MV-4-11 (cell line): ENCODE measurements at places on chromosomes 4 and X.
A peak's percentile ranks its signal among the peaks of the same experiment; 100 is the strongest.

- DNase-seq = no peak
These were observed 60.4 kb downstream of the MCF2 start for GRCh38 chrX:139647597-139647996.

DNA sequence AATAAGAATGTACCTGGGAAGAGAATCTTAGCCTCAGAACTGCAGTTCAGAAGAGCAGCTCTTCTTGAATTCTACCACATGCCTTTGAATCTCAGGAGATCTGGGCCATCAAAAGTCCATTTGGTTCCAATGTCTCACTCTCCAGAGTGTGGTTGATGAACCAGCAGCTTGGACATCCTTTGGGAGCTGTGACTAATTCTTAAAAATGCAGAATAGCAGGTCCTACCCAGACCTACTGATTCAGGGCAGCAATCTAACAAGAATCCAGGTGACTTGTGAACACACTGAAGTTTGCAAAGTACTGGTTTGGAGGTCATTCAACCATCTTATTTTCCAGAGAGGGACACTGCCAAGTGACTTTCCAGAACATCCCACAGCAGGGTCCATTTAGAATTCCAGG, 244.7 kb downstream of the PACRGL start:
- no peak for DNase-seq

- no peak for DNase-seq
These were observed 487 bp downstream of the HMGB2 start for GRCh38 chr4:173333658-173334084.

DNA sequence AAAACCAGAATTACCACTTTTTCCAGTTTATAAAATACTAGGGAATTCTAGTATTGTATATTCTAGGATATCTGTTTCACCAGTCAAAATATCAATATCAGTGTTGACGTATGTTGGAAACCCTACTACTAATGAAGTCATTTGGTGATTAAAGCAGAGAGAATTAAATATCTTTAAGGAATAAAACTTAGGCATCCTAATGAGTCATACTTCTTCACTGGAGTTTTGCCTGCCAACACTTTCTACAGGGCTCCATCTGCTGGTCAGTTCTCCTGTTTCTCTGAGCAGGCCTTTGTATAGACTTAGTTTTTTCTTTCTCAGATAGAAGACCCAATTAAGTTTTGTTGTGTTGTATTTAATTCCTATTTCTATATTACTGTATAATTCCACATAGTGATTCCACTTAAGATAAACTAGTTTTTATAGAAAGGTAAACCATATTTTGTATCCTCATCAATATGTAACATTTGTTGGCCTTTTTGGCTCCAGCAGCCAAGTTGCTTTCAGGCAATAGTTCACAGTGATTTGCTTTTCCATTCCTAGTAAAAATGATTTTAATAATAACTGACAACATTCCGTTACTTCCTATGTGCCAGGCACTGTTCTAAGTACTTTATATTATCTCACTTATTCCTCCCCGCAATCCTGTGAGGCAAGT, 3.5 kb downstream of the AP1AR start:
- DNase-seq = peak; percentile 64

GRCh38 chr4:167233685-167234315, 494 bp downstream of the SPOCK3 start:
- DNase-seq = peak; percentile 42

DNA sequence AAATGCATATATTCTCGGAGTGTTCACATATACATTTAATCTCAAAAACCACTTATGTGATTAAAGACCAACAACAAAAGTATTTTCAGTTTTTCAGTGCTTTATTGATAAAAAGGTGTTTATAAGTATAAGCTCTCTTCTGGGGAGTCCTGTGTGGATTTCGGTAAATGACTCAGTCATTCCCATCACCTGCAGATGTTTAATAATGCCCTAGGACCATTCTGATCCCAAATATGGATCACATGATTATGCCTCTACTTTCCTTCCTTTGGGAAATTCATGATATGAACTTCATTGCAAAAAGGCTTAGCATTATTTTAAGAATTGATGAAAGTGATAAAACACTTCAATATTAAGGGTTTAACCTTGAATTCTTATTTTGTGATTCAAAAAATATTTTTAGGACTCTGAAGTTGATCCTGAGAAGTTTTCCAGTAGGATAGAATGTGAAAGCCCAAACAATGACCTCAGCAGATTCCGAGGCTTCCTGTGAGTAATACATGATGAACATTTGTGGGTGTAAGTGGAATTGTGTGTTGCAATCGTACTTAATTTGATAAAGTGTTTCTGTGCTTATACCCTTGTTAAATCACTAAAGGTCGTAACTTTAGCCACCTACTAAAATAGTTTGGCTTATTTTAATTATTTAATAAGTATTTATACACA, 40.2 kb downstream of the ATP10D start:
- DNase-seq = no peak

DNA sequence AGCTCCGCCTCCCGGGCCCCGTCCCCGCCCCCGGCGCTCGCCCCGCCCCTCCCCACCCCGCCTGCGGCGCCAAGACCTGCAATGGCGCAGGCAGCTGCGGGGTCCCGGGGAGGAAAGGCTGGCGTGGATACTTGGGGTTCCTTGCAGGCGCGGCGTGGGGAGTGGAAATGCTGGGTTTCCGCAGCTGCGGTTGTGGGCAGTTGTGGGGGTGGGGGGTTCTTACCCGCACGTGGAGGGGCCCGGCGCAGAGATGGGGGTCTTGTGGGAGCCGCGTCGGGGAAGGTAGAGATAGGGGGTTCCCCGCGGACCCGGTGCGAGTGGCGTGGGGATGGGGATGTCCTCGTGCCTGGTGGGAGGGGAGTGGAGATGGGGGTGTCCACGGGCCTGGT, 680 bp upstream of the ASMTL start:
- DNase-seq = no peak

- no peak for DNase-seq
These were observed 32.8 kb upstream of the LSM6 start for GRCh38 chr4:146142768-146143167.

DNA sequence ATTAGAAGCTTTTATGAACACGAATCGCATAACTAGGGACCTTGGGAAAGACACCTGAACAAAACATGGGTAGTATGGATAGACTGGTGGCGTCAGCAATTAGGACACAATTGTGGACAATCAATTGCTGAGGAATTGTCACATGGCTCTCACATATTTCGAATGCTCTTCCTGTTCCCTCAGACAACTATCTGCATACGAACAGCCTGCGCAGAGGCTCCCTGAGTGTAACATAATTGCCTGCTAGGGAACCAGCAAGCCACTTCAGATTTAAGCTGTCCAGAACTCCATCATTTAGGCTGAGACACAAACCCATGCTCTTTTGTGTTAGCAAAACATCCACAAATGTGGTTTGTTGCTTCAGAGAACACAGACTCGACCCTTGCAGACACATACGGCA, 160.8 kb downstream of the MGST2 start:
- no peak for DNase-seq

DNA sequence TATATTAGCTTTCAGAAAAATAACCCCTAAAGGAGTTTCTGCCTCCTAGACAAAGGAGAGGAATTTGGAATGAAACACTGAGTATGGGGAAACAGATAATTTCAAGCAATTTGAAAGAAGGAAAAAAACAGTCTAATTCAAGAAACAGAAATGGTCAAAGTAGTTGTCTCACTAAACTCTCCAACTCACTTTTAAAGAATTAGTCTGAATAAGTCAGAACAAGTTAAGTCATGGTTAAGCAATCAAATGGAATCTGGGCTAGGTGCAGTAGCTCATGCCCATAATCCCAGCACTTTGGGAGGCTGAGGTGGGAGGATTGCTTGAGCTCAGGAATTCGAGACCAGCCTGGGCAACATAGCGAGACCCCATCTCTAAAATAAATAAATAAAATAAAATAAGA, 95.7 kb upstream of the GRIA3 start:
- no peak for DNase-seq

- DNase-seq = no peak
These were observed 1166.3 kb upstream of the ADGRL3 start for GRCh38 chr4:60033826-60034225.

DNA sequence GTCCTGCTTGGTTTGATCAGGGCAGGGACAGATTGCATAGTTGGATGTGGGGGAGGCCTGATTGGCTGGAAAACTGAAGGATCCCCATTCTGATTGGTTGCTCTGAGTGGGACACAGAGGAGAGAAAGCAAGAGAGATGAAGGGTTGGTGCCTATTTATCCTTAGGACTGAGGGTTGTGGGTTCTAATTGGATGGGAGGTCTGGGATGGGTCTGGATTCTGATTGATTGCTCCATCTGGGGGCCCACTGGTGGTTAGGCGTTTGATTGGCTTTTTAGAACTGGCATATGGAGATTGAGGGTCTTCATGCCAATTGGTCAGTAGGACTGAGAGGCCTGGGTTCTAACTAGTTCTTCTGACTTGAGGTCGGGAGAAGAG, 644 bp upstream of the EBP start:
- DNase-seq = no peak

DNA sequence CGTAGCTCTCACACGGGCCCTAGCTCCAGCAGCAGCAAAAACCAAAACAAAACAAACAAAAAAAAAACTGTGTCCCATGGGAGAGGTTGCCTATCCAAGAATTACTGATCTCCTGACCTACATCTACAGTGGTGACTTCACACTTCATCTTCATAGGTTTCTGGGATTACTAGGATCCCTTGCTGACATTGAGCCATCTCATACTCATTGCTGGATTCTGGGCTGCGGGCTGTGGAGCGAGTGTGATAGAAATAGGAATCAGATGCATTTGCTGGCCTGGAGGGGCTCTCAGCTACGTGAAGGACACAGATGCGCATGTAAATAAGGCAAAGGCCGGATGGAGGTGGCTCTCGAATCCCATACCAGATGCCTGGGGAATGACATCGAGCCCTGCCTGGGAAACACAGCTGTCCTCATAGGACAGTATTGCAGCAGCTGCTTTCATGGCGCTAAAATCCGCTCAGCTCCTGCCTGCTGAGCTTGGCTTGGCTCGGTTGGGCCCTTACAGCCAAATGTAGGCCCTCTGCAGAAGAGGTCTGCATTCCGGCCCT, 41.7 kb downstream of the CNGA2 start:
- DNase-seq = no peak

GRCh38 chrX:15475021-15475420, 18.1 kb downstream of the PIR start:
- no peak for DNase-seq

GRCh38 chr4:139511320-139511719, 44.7 kb downstream of the SETD7 start:
- peak; percentile 54 for DNase-seq

DNA sequence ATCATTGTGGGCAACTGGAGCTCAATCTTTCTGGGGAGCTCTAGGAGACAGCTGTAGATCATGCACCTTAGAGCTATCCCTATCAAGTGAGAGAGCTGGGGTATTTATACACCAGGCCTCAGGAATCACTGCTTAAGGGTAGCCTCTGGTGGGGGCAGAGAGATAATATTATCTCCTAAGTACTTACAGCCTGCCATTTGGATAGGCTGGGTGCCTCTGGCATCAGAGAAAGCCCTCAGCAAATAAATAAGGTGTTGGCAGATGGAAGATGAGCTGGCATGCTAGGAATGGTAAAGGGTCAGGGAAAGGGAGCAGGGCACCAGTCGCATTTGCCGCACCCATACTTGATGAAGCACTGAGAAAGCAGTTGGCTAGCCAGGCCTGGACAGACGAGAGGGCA, 75.9 kb downstream of the HCCS start:
- no peak for DNase-seq

- DNase-seq = no peak
These were observed 105.0 kb upstream of the NR0B1 start for GRCh38 chrX:30414144-30414543.

DNA sequence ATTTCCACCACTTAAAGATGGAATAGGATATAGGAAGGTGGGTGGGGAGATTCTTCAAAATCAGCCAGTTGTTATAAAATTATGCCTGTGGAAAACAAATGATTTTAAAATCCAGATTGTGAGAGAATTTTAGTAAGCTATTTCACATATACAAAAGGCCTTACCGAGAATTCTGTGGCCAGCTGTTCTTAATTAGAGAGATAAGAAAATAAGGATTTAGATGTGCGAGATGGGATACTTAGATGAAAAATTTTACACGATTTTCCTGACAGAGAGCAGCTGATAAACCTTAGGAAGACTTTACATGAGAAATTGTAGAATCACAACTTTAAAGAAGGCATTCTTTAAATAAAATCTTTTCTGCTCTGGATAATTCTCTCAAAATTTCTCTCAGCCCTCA, 94.5 kb upstream of the IQCM start:
- DNase-seq = no peak

- DNase-seq = no peak
These were observed 224.5 kb downstream of the TEX13C start for GRCh38 chrX:125544031-125544660.

- no peak for DNase-seq
These were observed 49.2 kb upstream of the TAB3 start for GRCh38 chrX:30938295-30938694.

- no peak for DNase-seq
These were observed 35.4 kb downstream of the TRMT44 start for GRCh38 chr4:8475751-8476575.

- no peak for DNase-seq
These were observed 27.2 kb downstream of the HTR2C start for GRCh38 chrX:114611018-114611619.

DNA sequence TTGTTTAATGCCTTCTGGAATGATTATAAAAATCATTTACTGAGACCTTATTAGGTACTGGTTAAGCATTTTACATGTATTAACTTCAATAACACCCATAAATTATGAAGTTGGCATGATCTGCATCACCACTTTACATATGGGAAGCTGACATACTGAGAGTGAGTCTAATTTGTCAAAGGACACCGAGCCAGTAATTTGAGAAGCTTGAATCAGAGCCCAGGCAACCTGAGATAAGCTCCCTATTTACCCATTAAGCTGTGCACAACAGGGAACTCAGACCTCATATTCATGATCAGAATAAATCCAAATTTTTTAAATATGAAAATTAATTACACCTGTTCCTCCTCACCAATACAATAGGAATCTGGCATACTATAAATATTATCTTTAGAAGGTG, 247.9 kb upstream of the EPHA5 start:
- DNase-seq = no peak

DNA sequence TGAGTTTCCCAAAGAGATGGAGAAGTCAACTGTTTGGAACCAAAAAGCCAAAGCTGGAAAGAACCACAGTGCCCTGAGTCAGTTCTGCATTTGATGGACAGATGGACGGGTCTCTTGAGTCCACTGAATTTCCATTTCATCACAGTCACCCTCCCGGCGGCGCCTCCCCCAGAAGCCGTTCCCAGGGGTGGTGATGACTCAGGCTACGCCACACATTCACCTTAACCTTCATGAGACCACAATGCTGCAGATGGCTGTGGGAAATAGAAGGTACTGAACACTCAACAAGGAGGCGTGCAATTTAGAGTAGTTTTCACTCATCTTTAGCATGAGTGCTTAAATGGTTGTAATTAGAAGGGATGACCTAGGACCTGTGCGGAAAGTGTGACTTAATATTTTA, 61.3 kb downstream of the STOX2 start:
- peak; percentile 70 for DNase-seq

- DNase-seq = no peak
These were observed 41.7 kb downstream of the KLHL34 start for GRCh38 chrX:21616386-21616785.

DNA sequence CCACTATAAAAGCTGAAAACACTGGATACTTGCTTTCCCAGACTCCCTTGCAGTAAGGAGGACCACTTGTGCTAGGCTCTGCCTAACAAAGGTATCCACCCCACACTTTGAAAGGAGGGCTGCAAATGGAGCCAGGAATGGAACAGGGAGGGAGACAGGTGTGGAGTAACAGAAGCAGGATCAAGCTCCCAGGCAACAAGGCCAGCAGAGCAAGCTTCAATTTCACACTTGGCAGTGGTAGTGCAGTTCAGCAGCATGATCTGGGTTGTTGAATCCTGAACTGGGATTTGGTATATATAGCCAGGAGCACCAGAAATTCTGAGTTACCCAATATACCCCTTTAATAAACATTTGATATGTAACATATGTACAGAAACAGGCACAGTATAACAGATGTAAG, 9.8 kb downstream of the LAMP2 start:
- DNase-seq = no peak
